Occipital lobe (tissue), 3 donors: ENCODE measurements at places on chromosomes 4 and X. TPM values are rescaled to one million over a fixed set of nuclear protein-coding genes. Genes with fewer than 3 reads are reported as not detected.
A peak's percentile ranks its signal among the peaks of the same experiment; 100 is the strongest.

MAGEA9B gene
- total RNA-seq, result not detected

USP51 gene
- total RNA-seq, result 6.9 TPM

MAGEC3 gene
- total RNA-seq, result 0.47 TPM

MAOA gene
- total RNA-seq, result 11.9 TPM

- DNase-seq, result no peak
Measured at GRCh38 chr4:153522802-153523094, 56.6 kb downstream of the TMEM131L start.

DNA sequence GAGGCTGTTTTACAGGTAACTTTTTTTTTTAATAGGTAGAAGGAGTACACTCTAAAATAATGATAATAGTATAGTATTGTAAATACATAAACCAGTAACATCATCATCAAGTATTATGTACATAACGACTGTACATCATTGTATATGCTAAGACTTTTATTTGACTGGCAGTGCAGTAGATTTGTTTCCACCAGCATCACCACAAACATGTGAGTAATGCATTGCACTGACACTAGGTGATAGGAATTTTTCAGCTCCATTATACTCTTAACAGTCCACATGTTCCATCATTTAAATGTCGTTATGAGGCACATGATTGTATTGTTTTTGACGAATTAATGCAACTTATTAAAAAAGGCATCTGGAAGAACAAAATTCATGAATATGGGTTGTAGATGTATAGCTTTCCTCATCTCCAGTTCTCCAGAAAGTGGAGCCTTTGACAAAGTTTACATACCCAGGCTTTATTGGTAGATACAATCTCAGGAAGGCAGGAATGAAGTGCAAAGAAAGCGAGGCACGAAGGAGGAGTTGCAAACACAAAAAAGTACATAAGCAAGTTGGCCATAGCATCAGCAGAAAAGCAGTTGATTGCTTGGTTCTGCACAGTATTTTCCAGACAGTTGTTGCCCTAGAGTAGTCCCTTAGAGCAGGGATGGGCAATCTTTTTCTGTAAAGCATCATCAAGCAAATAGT, 336.9 kb upstream of the NR3C2 start:
- no peak for DNase-seq

- no peak for DNase-seq
Measured at GRCh38 chrX:8037593-8038348, 110.6 kb upstream of the PNPLA4 start.

DNA sequence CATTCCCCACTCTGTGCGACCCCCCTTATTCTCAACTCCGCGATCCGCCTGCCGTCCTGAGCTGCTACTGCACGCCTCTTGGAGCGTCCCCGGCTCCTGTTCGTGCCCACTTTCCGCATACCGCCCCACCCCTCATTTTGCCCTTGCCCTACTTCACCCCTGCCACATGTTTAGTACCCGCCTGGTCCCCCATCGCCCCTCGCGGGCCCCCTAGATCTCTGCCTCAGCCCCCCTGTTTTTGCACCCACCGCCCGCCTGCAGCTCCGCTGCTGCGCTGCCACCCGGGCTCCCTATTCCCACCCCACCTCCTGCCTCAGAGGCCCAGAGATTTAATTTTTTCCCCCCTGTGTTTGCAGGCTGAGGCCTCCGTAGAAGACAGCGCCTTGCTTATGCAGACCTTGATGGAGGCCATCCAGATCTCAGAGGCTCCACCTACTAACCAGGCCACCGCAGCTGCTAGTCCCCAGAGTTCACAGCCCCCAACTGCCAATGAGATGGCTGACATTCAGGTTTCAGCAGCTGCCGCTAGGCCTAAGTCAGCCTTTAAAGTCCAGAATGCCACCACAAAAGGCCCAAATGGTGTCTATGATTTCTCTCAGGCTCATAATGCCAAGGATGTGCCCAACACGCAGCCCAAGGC, 1.4 kb downstream of the MAGED1 start:
- peak; percentile 1 for DNase-seq

GRCh38 chr4:71772592-71772991, 11.3 kb downstream of the GC start:
- DNase-seq, result no peak

- no peak for DNase-seq
Measured at GRCh38 chr4:156635051-156635450, 336.5 kb downstream of the PDGFC start.

DNA sequence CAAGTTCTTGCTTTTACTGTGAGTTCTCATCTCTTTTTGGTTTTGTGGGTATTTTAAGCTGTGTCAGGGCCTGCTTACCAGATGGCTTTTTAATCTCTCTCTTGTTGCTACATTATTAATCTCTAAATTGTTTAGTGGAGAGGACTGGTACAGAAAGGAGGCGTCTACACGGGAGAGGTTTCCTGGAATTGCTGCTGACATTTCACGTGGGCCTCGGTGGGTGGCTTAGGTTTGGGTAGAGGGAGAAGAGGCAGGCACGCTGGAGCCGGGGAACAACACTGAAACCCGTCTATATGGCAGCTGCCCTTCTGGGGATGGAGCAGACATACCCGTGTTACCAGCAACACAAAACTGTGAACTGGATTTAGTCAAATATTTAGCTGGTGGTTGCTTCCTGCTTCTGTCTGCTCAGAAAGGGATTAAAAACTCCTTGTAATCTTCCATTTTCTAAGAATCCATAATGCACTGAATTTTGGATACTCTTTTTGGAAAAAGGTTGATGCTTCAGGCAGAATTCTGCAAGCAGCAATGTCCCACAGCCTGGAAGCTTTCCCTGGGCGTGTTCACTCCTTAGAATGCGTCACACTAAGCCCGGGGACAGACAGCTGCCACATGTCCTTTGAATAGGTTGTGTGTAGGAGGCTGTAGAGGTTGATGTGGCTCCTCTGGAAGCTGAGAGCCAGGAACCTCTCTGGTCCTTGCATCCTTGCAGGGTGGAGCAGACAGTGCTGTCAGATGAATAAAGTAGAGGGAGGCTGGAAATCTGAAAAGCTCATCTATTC, 199.8 kb upstream of the GATB start:
- DNase-seq, result peak; percentile 61

GRCh38 chrX:119516157-119516702, 48.0 kb downstream of the SLC25A5 start:
- no peak for DNase-seq

DNA sequence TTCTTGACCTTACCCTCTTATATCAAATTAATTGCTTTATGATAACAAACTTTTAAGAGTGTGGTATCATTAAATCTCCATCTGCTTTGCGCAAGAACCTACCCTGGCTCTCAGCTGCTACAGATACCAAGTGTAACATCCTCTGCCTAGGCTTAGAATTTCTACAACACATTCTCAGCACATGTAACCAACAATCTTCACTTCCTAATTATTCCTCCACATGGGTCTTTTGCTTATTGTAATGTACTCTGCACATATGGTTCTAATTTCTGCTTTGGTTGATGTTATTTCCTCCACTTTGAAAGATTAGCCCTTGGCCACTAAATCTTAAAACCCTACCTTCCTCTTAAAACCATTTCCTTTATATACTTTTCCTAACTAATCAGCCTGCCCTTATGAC, 242.4 kb downstream of the ARHGAP24 start:
- DNase-seq, result no peak

- peak; percentile 1 for DNase-seq
Measured at GRCh38 chrX:3549411-3549911, 164.0 kb downstream of the PRKX start.

- no peak for DNase-seq
Measured at GRCh38 chrX:11611965-11612364, 53.8 kb downstream of the ARHGAP6 start.

DNA sequence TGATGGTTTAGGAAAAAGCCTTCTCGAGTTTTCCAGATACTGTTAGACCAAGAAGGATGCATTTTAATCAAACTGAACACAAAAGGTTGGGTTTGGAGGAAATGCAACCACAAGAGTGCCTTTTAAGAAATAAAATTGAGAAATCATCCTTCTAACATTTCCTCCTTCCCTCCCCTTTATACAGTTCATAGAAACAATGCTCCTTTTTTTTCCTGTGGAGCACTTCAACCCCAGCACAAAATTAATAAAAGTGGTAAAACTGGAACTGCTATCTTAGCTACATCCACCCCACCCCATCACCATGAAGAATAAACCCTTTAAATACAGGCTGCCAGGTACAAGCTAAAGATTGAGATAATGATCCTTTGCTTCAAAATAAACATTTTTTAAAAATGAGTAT, 211.1 kb downstream of the RELL1 start:
- DNase-seq, result no peak
